ENCODE measurements at places on chromosomes 11 and 22. TPM values are rescaled to one million over a fixed set of nuclear protein-coding genes. Genes with fewer than 3 reads are reported as not detected.

DNA sequence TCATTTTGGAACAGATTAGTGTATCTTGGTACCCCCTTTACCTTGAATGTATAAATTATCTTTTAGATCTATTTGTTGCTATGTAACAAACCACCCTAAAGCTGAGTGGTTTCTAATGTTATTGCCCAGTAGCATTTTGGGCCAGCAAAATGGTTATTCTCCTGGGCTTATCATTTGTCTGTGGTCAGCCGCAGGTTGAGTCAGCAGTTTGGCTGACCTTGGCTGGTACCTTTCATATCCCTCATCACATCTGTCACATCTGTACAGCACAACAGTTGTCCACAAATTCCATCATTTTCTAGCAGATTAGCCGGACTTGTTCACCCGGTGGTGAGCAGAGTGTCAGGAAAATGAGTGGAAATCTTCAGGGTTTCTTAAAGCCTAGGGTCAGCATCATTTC is 588.5 kb upstream of the ARHGAP42 start:
- DNase-seq = no peak

DNA sequence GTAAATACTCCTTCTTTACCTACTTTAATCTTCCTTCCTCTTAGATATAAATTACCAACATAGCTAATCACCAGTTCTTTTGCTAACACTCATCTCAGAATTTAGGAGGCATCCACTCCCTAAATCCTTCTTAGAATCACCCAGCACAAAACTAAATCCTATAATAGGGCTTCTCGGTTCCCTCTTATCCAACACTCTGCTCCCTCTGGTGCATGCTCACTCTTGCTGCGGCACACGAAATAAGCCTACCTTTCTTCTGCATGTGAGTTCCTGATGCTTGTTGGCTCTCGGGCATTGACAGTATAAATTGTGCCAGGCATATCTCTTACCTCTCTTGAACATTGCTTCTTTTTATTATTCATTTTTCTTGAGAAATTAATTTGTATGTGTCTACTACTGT is 61.0 kb downstream of the OR5AK2 start:
- DNase-seq = no peak

- no peak for DNase-seq
Measured at GRCh38 chr11:94219771-94220170, 84.6 kb upstream of the IZUMO1R start.

- no peak for DNase-seq
Measured at GRCh38 chr11:74480688-74481417, 12.7 kb downstream of the LIPT2 start.

- DNase-seq = no peak
Measured at GRCh38 chr11:117333917-117334316, 6.3 kb downstream of the CEP164 start.

DNA sequence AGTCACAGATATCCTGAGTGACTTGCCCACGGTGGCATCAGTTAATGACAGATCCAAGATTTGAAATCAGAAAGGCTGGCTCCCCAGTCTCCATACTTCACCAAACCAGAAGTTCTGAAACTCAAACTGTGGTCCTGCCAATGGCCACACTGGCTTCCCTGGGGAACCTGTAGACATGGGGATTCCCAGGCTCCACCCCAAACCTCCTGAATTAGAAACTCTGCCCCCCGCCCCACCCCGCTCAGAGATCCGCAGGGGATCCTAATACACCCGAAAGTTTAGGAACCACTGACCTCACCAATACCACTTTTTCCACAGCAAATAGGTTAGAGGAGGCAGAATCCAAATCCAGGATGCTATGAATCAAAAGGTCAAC is 15.3 kb downstream of the RTN4RL2 start:
- no peak for DNase-seq

DNA sequence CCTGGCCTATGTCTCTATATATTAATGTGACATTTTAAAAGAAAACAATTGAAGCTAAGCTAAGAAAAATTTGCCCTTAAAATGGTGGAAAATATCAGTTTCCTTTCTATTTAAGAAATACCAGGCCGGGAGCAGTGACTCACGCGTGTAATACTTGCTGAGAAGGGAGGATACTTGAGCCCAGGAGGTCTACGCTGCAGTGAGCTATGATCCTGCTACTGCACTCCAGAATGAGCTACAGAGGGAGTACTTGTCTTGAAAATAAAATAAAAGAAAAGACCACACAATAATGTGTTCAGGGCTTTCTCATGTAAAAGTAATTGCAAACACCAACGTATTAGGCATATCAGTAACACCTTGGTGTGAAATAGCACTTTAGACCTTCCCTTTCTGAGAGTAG is 1.4 kb upstream of the PRSS23 start:
- DNase-seq = no peak

DNA sequence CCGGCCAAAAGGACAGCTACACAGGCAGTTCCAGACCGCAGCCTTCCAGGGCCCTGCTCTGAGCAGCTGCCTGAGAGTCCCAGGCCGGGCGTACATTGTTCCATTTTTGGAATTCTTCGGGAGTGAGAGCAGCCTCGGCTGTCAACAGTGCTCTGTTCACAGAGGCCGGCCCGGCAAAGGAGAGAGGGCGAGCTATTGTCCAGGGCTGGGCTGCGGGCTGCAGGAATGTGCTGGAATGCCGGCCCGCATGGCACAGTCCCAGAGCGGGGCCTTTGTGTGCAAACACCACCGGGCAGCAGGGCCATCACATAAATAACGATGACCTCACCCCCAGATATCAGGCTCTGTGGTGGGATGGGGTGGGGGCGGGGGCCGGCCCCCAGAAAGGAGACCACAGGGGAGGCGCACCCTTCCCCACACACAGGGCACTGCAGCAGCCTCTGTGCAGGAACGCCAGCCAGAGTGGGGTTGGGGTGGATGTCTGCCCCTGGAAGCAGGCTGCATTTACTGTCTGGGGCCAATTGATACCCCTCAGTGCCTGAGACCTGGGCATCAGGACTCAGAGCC is 15.8 kb downstream of the LINC01488 start:
- peak; percentile 37 for DNase-seq

GRCh38 chr11:61793083-61793828 is 545 bp downstream of the FEN1 start:
- no peak for DNase-seq

DNA sequence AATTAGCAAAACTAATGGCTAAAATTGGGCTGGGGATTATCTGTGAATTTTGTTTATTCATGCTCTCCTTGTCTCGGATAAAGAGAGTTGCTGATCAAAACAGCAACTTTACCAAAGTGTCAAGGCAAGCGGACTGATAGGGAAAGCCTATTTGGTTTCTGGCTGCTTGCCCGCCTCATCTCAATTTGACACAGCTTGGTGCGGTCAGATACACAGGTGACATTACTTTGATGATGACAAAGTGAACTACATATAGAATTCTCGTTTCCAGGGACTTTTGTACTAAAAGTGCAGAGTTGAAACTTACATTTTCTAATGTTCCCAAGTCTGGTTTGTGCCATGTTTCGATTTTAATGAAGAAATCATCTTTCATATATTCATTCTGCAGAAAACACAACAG is 22.8 kb downstream of the PITPNB start:
- no peak for DNase-seq

GRCh38 chr11:84594602-84595001 is 1032.5 kb downstream of the DLG2 start:
- DNase-seq = no peak

GRCh38 chr11:45217991-45218390 is 68.2 kb downstream of the SYT13 start:
- DNase-seq = no peak

DNA sequence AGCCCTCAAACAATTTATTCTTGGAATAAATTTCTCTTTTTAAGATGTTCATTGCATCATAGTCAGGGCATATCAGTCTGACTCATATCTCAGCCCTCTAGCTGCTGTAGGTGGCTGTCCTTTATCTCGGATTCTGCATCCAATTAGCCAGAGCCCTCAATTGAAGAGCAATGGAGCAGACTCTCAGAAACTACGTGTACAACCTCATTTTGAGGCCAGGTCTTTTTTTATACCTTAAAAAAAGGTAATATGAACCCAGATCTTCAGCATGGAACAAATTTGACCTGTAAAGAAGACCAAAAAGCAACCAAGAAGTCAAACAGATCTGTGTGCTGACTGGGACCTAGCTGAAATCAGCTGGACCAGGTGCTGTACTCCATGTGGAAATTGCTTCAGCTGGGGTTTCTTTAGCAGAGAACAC is 8.7 kb downstream of the OR52A5 start:
- DNase-seq = no peak

DNA sequence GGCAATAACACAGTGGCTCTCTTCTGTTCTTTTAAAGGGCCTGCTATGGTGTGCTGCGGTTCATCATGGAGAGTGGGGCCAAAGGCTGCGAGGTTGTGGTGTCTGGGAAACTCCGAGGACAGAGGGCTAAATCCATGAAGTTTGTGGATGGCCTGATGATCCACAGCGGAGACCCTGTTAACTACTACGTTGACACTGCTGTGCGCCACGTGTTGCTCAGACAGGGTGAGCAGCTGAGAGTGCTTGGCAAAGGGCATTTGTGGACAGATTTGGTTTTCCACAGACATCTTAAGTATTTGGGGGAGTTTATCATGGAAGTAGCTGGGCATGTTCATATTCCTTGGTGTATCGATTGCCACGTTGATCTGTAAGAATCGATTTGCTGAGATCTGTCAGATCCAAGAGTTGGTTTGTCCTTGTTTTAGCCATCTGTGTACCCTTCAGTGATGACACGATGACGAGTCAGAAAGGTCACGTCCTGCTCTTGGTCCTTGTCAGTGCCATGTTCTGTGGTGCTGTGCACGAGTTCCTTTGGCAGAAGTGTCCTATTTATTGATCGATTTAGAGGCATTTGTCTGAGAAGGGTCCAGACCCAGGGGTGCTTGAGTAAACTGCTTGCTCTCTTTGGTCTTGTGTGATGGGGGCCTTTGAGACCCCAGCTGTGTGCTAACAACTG is 4.8 kb downstream of the RPS3 start:
- no peak for DNase-seq

The ZP1 gene
- total RNA-seq = not detected

The C22orf42 gene
- not detected for total RNA-seq

The ELMOD1 gene
- total RNA-seq = 121 TPM

The RPS6KA4 gene
- 33.3 TPM for total RNA-seq

The SCGB1D2 gene
- total RNA-seq = not detected

The OR51B4 gene
- total RNA-seq = not detected

The OR5AN1 gene
- not detected for total RNA-seq

The LDHAL6A gene
- total RNA-seq = not detected

The FOLH1 gene
- total RNA-seq = 147 TPM

The MUC2 gene
- total RNA-seq = not detected

Data from dorsolateral prefrontal cortex (tissue), 122 donors.